ENCODE measurements at places on chromosomes 1 and 21.

DNA sequence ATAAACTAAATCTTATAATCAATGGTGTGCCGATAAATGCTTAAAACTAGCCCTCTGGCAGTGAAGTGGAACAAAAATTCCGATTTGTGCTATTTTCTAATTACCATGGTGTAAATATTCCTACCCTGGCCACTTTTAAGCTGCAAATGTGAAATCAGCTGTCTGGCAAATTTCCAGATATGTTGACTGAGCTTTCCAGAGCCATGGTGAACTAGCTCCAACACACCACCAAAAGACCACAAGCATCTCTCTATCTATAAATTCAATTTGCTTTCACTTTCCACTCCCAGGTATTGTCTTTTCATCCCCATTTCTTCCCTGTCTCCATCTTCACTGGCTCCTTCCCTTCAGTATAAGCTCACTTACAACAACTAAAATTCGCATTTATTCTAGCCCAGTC lies 152.3 kb upstream of the RGS18 start:
- ATAC-seq = no peak

DNA sequence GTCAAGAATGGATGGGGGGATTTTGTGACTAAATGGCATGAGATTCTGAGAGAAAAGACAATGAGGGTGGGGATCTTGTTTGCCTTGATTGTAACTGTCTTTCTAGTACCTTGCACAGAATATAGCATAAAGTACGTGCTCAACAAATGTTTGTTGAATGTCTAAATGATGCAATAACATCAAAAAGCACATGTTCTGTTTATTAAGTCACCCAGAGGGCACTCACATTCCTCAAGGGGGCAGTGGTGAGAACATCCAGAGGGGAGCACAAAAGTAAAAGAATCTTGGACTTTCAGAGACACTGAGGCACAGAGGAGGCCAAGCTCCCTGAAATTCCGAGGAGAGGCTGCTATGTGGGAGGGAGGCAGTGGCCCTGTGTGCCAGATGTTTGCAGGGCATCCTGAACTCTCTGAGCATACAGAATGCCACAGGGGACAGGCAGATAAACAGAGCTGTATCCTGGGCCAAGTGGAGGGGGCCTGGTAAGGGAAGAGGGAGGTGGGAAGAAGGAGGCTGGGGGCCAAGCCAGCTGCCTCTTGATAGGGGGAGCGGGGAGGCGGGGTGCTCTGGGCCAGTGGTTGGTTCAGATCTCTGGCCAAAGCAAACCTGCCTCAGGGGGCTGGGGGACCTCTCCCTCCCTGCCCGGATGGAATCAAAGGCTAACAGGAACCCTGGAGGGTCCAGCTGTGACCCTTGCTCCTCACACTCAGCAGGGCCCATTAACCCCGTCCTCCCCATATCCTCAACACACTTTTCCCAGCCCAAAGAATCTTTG lies 6.5 kb upstream of the ATP1A2 start:
- ATAC-seq = no peak

- ATAC-seq = no peak
These were observed 18.3 kb upstream of the HJV start for GRCh38 chr1:146039844-146040194.

- no peak for ATAC-seq
These were observed 1587.7 kb downstream of the AMY1C start for GRCh38 chr1:105337420-105337819.

DNA sequence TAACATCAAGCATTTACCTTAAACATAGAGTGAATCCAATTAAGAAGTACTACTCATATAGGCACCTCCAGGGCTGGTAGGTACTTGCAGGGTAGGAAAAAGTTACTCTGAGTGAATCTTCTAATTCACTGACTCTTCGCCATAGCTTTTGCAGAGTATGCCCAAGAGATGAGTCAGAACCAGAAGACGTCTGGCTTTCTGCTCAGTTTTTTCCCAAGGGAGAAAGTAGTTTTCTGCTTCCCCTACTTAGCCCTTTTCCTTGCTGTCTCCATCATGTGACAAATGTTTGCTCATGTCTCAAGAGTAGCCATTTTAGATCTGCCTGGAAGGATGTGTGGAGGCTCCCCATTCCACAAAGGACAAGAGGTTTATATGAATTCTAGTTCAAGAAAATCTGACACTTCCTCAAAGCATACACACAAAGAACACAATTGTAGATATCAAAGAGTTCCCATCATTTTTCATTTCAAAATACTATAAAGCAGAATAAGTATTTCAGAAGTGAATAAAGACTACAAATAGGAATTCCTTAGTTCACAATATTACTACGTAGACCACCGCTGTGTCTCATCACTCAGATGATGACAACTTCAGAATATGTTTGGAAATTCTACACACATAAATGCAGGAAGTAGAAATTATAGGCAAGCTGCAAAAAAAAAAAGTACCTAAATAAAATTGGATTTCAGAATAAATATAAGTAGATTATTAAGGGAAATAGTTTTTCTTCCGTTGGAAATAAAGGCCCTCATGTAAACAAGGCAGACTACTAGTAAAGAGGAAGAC lies 98.5 kb downstream of the ASH1L start:
- peak; percentile 78 for ATAC-seq

DNA sequence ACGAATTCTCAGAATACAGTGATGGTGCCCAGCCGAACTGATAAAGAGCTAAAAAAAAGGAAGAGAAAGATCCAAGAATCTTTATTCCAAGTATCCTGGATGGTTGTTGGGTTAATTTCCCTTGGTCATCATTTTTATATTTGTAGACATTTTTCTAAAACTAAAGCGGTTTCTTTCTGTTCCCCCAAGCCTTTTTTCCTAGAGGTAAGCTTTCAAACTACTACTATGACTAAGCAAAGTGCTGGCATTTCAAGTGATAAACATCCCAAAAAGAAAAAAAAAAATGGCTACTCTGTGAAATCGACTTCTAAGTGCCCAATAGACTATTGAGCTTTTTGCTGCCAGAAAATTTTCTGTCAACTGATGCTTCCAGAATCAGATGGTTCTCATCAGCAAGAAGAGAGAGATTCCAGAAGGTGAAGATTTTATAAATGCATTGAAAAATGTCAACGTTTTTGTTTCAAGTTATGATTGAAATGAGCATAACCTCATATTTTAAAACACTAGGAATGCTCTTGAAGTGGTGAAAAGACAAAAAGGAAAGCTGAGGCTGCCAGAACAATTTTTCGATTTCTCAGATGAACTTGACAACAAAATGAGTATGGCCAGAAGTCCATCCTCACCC lies 96.1 kb upstream of the ZC3H11B start:
- ATAC-seq = no peak

DNA sequence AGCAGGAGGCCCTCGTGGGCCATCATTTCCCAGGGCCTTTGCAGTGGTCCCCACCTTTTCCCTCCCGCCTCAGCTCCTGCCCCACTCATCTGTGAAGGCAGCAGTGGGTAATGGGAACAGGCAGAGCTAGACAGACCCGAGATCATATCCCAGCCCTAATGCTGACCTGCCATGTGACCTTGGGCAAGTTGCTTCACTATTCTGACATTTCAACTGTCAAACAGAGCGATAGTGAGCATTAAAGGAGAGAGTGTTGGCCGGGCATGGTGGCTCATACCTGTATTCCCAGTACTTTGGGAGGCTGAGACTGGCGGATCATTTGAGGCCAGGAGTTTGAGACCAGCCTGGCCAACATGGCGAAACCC lies 51.7 kb downstream of the RPS6KA1 start:
- ATAC-seq = peak; percentile 29

GRCh38 chr21:46063227-46063626 lies 34.7 kb upstream of the COL6A2 start:
- ATAC-seq = no peak

Data from stimulated activated memory B cell treated with anti-CD40 and anti-IgM and Interleukin-4, amounts not matched to agents 10 μg/mL and 1 μg/mL and 100 μg/mL, for 72 hours (primary cell).